Activated T-cell treated with anti-CD3 and anti-CD28 coated beads, Interleukin-2, amount 50 U/mL, for 24 hours (primary cell): ENCODE measurements at places on chromosomes 4 and X.

DNA sequence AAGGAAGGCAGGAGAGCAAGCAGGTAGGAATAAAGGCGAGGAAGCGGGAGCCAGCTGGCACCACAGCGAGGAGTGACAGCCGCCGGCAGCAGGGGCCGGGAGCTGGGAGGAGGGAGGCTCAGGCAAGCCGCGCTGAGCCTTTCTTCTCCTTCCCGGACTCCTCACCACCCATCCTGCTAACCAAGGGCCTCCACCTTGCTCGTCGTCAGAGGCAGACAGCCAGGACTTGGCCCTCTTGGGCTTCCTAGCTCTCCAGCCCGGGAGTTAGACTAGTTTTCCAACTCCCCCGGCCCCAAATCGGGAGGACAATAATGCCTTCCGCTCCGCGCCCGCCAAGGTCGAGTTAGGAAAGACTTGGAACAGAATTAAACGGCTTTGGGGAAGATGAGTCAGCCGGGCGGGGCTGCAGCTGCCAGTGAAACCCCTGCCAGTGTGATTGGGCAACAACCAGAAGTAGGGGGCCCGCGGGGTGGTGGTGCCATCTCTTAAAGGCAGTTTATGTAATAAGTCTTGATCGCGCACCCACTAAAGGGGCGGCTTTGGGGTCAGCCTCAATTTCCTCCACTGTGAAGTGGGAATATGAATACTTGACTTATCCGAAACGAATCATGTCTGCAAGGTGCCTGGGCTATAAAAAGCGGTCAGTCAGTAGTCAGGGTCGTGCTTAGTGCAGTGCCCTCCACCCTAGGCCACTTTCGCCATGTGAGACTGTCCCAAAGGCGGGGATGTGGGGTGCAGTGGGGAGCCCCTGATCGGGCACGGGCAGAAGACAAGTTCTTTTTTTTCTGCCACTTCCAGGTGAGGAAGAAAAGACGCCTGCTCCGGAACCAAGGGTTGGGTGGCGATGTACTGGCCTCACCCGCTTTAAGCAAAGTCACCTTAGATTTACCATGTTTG, 6.7 kb upstream of the HSD17B10 start:
- peak; percentile 52 for DNase-seq

DNA sequence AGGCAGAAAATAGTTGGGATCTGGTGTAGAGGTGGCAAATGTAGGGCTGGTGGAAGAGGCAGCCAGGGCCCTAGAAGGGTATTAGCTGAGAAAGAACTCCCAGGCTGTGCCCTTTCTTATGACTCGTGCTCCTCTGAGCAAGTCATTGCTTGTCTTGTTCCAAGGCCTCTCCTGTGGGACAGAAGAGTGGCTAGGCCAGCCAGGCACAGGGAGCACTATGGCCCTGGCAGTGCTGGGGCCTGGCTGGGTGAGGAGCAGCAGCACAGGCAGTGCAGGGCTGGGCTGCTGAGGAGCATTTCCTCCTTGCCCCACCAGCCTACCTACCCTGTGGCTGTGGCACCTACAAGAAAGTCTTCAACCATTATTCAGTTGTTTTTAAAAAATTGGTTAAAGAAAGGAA, 298.5 kb upstream of the NR3C2 start:
- no peak for DNase-seq

- no peak for DNase-seq
Observed at GRCh38 chrX:103830848-103831247, 1.2 kb downstream of the RAB9B start.

- peak; percentile 41 for DNase-seq
Observed at GRCh38 chrX:118115953-118116712, 477 bp downstream of the KLHL13 start.

DNA sequence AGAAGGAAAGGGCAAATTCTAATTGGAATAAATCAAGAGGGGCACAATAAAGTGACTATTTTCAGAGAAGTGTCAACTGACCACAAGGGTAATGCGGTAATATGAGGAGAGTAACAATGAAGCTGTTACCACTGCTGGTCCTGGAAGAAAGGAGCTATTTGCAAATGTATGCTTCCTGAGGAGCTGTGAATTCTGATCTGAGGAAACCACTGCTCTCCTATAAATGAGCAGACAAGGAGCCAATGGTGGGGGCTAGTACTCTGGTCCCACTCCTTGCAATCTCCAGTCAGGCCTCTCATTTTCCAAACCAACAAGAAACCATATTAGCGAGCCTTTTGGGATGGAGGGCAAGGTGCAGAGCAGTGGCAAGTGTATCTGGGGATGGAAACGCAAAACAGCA, 770.2 kb downstream of the FSTL5 start:
- no peak for DNase-seq

- no peak for DNase-seq
Observed at GRCh38 chr4:127400731-127401346, 231.9 kb upstream of the INTU start.

DNA sequence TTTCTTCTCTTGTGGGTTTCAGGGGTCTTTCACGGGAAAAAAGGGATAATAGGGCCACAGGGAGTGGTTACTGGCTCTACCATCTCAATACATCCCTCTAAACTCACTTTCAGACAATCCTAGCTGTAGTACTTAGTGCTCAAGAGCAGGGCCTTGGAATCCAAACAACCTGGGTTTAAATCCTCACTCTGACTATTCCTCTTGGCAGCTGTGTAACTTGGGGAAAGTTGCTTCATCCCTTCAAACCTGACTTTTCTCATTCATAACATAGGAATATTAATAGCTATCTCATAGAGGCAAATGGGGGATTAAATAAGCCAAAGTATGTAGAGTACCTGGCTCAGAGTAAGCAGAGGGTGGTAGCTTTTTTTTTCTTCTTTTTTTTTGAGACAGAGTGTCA, 32.4 kb downstream of the CCNG2 start:
- DNase-seq = no peak

- DNase-seq = no peak
Observed at GRCh38 chr4:122946142-122946541, 23.7 kb upstream of the NUDT6 start.

- no peak for DNase-seq
Observed at GRCh38 chrX:2714551-2714950, 23.5 kb downstream of the CD99 start.

- DNase-seq = no peak
Observed at GRCh38 chrX:16797358-16797757, 11.1 kb downstream of the TXLNG start.

DNA sequence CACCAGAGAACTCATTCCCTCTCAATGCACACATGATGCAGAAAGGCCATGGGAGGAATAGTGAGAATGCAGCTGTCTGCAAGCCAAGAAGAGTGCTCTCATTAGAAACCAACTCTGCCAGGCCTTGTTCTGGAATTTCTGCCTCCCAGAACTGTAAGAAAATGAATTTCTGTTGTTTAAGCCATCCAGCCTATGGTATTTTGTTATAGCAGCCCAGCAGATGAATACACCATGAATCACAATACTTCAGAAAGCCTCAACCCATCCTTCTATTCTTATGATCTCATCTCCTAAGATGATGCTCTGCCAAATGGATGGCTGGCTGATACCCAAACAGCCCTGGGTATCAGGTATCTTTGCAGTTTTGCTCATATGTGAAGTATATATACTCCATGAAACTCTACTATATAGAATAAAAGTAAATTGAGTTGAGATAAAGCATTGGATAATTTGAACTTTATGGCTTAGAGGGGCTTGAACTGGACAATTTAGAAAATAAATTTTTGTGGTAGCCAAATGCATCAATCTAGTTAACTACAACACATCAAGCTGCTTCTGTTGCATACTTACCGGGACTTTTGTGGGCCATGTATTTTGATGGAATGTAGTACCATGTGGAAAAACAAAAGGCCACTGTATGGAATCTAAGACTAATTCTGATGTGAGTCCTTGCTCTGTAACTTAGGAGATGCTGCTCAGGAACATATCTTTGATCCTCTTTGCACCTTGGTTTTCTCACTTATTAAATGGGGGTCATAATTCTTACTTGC, 245.9 kb downstream of the HS3ST1 start:
- no peak for DNase-seq

DNA sequence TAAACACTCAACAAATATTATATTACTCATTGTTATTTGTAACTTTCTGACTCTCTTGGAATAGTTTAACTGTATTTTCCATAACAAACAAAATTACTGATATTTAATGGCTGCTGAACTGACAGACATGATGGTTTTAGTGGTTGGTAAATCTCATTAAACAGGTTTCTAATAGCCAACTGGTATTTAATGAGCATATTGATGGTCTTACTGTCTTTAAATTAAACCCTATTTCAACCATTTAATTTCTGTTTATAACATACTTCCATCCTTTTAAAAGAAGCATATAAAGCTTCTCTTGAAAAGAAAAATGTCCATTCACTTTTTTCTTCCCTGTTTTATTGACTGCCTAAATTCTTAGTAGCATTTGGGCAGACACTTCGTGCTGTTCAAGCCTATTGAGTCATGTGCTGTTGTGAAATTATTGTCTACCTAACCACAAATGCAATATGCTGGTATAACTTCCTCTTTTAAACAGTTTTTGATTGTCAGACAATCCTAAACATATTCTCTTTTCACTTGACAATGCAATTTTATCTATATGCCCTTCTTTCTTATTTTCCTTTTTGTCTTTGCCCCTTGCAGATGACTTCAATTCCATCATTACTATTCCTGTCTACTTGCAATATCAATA, 163.9 kb upstream of the SLC7A11 start:
- no peak for DNase-seq

GRCh38 chr4:143260750-143261149, 75.9 kb upstream of the GAB1 start:
- DNase-seq = no peak

DNA sequence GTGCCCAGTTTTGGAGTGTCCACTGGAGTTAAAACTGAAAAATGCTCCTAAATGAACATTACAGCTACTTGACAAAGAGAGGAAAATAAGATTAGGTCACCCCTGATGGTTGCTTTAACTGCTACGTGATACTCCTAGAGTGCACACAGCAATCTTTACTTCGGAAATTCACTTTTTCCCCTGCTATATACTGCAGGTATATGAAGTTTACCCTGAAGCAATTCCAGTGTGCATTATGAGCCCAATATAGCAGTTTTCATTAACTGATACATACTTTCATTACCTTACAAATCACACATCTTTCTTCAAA, 773 bp upstream of the ZNF827 start:
- no peak for DNase-seq

DNA sequence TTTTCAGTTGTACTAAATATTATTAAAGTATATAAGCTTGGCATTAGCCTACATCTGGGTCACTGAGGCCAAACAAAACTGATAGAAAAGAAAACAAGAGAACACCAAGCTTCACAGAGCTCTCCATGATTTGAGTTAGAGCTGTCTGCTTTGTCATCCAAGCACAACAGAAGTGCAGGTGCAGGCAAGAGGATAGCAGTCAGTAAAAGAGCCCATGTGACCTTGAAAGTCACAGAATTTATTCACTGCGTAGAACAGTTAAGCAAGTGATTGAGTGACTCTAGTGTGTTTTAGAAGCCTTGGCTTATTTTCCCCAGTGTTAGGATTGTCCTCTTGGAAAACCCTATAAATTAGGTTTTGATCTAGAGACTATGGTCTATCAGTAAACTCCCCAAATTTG, 49.4 kb upstream of the PRDM5 start:
- DNase-seq = no peak

- DNase-seq = no peak
Observed at GRCh38 chr4:111847296-111848008, 297.8 kb upstream of the FAM241A start.

DNA sequence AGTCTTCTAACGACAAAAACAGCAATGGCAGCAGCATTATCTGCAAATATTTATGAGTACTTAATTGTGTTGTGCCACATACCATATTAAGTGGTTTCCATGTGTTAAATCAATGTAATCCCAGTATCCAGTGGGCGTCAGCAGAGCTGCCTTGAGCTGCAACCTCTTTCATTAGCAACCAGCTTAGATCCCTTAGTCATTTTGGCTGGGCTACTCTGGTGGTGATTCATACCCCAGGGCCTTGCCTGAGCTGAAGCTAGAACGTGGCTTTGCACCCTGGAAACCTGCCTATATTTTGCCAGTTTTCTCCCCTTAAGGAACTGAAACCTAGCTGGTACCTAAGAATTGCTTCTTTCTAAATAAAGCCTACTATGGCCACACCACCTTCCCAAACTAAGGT, 474.3 kb upstream of the FTHL17 start:
- no peak for DNase-seq

DNA sequence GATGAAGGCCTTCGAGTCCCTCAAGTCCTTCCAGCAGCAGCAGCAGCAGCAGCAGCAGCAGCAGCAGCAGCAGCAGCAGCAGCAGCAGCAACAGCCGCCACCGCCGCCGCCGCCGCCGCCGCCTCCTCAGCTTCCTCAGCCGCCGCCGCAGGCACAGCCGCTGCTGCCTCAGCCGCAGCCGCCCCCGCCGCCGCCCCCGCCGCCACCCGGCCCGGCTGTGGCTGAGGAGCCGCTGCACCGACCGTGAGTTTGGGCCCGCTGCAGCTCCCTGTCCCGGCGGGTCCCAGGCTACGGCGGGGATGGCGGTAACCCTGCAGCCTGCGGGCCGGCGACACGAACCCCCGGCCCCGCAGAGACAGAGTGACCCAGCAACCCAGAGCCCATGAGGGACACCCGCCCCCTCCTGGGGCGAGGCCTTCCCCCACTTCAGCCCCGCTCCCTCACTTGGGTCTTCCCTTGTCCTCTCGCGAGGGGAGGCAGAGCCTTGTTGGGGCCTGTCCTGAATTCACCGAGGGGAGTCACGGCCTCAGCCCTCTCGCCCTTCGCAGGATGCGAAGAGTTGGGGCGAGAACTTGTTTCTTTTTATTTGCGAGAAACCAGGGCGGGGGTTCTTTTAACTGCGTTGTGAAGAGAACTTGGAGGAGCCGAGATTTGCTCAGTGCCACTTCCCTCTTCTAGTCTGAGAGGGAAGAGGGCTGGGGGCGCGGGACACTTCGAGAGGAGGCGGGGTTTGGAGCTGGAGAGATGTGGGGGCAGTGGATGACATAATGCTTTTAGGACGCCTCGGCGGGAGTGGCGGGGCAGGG, 568 bp downstream of the HTT start:
- DNase-seq = peak; percentile 58

DNA sequence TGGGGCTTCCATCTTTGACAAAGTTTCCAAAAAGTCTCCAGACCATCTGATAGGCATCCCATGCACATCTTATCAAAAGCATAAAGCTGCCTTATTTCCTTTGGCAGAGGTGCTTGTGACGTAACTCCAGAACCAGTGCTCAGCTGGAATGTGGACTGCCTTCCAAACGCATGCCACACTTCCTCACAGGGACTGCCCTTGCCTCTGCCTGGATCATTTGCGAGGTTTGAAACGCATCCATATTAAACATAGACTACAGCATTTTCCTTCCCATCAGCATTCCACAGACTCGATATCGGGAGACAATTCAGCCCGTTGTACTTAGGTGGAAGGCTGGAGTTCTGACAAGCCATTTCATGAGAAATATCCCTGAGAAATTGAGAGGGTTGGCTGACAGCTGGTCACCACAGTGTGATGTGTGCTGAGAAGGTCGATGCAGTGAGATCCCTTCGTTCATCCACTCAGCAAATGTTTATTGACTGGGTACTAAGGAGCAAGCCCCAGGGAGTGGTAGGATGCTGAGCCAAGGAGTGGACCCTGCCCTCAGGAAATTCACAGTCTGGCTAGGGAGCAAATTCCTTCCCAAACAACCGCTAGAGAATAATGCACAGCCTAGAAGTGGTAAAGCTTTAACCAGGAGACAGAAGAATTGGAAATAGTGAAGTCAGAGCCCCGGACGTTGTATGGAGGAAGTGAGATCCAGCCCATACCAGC, 376.0 kb downstream of the BCOR start:
- no peak for DNase-seq

- no peak for DNase-seq
Observed at GRCh38 chrX:49271341-49271740, 1.7 kb downstream of the PPP1R3F start.

GRCh38 chr4:100891808-100892207, 374.0 kb upstream of the EMCN start:
- DNase-seq = no peak
